ENCODE measurements at places on chromosomes 1 and 21.

- peak; percentile 66 for DNase-seq
These were observed 68.7 kb downstream of the ADAMTS1 start for GRCh38 chr21:26776310-26777021.

DNA sequence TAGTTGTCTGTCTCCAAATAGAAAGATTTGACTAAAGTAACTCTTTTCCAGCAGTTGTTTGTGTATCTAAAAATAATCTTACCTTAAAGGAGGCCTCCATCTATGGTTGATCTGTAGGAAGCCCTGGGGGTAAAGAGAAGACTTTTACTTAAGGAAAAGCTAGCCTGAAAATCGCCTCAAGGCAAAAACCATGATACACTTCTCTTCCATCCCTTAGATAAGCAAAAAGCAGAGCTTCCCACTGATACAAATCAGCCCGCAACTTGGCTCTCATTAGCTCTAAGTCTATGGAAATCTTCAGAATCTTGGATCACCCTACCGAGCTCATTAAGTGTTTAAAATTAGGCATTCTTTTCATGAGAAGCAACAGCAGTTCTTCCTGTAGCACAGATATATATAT, 576.9 kb upstream of the PTBP2 start:
- DNase-seq, result no peak

DNA sequence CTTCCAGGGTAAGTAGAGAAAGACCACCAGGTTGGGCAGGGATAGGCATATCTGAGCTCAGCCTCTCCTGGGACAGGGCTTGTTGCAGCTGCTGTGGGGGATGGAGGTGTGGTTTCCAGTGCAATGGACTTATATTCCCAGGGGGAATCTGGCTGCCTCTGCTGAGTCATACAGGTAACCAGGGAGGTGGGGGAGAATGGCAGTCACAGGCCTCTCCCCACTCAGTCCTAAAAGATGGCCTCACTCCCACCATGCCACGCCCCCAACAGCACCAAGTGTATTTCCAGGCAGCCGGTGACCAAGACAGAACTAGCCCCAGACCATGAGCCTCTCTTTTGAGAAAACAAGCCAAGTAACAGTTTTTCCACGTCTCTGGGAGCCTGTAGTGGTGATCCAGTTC, 1240.7 kb downstream of the BRINP3 start:
- no peak for DNase-seq

- DNase-seq, result no peak
These were observed 838 bp upstream of the IBA57 start for GRCh38 chr1:228164561-228165371.

- DNase-seq, result no peak
These were observed 44.6 kb downstream of the CDCP2 start for GRCh38 chr1:54108156-54108555.

GRCh38 chr1:89631816-89632656, 884 bp upstream of the LRRC8C start:
- no peak for DNase-seq

- DNase-seq, result no peak
These were observed 26.4 kb upstream of the SUMO3 start for GRCh38 chr21:44844256-44844655.

- DNase-seq, result no peak
These were observed 139.7 kb downstream of the ROR1 start for GRCh38 chr1:63913533-63913932.

DNA sequence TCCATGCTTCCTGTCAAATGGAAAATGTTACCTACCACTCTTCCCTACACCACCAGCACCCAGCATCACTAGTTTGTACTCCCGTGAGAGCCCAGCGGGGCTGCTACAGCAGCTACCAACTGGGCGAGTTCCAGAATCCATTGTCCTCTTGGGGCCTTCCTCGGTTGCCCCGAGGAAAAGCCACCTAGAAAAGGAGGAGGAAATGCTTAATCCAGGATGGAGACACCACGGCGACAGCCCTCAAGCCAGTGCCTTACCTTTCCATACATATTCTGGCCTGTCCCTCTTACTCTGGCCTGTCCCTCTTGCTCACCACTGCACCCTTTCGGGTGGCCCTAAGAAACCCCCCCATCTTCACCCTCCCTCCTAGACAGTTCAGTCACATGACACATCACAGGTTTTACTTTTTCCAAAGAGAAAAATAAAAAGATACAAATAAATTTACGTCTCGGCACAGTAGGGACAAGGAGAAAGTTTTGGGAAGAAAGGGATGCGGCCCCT, 478 bp downstream of the RIT1 start:
- DNase-seq, result no peak

DNA sequence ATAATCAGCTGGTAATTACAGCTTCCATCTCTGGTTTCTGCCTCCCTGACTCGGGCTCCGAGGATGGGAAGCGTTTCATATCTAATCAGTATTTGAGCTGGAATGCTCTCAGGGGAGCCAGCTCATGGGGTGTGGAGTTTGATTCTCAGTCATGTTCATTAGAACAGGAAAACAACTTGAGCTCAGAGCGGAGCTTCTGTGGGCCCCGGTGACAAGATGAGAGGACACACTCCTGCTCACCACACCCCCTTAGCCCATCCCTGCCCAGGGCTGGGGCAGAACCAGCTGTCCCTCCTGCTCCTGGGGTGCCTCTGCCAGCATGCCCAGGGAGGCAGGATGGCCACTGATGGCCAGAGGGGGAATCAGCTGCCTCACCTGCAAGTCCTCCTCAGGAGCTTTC, 726.0 kb downstream of the PTPRU start:
- DNase-seq, result no peak

GRCh38 chr1:202144402-202145067, at the start of gene ARL8A:
Gene ARL8A (minus strand): TSS chr1:202144737. CDS start chr1:202144572, 165 bp downstream.
- no peak for DNase-seq

DNA sequence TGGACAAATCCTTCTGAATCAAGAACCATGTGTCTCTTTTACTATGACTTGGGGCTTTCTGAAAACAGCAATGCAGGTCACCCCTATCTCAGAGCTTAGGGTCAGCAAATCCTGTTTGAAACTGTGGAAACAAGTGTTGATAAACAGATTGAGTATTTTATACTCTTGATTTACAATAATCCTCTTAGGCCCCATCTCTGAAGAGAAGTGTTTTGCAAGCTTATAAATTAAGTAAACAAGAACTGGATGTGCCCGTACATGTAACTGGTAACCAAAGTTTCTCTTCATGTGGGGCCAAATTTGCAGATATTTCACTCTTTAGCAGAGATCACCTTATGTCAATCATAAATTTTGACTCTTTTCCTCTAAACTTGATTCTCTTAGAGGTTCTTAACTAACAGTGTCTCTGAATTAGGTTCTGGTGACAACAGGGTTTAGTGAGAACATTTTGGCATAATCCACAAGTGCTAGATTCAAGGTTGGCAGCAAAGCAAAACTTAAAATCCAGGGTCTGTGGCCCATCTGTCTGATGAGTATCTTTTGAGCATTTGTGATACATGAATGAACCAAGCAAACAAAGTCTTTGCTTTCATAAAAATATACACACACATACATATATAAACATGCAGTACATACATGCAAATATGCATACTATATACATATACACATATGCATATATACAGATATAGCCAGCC, 183.0 kb upstream of the HOOK1 start:
- no peak for DNase-seq

GRCh38 chr1:46725736-46726108, 6.8 kb upstream of the EFCAB14 start:
- no peak for DNase-seq

GRCh38 chr21:44301961-44302406, 2.1 kb downstream of the PFKL start:
- no peak for DNase-seq

DNA sequence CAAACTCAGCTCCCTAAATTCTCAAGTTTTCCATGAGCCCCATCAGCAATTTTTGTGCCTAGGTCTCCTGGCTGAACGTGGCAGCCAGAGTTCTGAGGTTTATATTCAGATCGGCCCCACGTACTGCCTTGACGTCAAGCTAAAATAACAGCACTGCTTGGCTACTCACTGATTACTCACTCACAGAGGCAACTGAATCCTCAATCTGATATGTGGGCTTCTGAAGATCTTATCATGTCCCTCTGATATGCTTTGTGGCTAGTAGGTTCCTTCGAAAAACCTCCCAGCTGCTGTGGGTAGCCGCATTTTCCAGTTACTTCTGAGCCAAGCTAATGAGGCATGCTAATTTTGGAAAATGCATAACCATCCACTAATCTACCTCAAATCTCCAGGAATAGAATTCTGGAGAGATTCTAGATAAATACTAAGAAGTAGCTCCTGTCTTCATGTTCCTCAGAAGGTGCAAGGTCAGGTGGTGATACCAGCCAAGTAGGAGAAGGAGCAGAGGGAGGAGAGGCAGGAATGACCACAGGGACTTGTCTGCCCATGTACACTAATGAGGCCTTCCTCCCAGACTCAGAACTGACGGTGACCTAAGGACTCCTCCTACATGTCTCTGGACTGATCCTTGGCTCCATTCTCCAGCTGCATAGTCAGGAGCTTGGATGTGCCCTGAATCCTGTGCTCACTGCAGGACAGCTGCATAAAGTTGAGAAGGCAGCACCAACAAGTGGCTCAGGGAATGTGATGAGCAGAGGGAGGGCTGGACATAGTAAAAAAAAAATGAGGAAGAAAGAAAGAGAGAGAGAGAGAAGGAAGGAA, 263.7 kb downstream of the TNR start:
- DNase-seq, result peak; percentile 36

GRCh38 chr21:34878940-34879339, 170.2 kb downstream of the RUNX1 start:
- DNase-seq, result no peak

- DNase-seq, result no peak
These were observed 211.0 kb downstream of the AMY1C start for GRCh38 chr1:103960710-103961109.

DNA sequence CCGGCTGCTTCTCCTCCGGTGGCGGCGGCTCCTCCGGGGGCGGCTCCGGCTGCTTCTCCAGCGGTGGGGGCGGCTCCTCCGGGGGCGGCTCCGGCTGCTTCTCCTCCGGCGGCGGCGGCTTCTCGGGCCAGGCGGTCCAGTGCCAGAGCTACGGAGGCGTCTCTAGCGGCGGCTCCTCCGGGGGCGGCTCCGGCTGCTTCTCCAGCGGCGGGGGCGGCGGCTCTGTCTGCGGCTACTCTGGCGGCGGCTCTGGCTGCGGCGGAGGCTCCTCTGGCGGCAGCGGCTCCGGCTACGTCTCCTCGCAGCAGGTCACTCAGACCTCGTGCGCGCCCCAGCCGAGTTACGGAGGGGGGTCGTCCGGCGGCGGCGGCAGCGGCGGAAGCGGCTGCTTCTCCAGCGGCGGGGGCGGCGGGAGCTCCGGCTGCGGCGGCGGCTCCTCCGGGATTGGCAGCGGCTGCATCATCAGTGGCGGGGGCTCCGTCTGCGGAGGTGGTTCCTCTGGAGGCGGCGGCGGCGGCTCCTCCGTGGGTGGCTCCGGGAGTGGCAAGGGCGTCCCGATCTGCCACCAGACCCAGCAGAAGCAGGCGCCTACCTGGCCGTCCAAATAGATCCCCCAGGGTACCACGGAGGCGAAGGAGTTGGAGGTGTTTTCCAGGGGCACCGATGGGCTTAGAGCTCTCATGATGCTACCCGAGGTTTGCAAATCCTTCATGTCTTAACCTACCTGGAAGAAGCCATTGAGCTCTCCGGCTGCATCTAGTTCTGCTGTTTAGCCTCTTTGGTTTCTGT, 2.0 kb downstream of the LORICRIN start:
- DNase-seq, result no peak

GRCh38 chr1:160614410-160614809, 32.4 kb downstream of the SLAMF1 start:
- no peak for DNase-seq

DNA sequence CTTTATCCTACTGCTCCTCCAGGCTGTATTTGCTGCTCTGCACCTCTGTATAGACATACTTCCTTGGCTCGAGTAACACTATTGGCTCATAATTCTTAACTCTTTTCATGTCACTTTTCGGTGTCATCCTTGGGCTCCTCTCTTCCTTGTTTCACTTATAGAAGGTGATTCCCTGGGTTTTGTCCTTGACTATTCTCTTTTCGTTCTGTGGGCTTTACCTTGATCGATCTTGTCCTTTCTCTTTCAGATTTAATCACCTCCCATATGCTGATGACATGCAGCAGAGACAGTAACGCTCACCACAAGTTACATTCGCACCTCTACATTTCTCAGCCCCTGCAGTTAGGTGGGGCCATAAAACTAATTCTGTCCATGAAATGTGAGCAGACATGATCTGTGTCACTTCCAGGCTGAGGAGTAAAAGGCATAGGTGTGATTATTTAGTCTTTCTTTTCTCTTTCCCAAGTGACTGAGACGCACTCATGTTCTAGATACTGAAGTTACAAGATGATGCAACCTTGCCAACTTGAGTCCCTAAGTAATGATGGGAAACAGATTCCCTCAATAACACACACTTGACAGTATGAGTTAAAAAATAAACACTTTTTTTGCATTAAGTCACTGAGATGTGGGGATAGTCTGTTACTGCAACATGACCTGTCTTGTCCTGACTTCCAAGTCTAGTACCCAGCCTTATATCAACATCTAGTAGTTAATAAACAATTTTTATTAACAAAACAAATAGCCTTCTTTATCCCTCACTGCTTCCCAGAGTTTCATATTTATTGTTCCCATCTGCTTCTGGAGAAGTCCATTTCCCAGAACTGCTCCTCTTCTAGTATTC, 49.9 kb upstream of the HAO2 start:
- DNase-seq, result no peak

DNA sequence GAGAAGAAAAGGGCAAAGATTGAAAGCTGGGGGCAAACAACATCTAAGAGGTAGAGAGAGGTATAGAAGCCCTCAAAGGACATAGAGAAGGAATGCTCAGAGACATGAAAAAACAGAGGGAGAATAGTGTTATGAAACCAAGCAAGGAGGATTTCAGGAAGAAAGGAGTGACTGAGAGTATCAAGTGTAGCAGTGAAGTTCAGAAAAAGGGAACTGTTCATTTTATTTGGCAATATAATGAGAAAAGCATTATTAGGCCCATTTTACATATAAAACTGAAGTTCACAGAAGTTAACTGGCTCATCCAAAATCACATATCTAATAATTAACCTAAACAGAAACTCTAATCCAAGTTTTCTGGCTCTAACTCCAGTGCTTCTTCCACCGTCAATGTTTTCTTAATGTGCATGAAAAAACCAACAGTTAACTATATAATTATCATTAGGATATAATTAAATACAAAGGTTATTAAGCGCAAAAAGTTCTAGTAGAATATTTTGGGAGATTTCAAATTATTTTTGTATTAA, 17.7 kb downstream of the NEXN start:
- no peak for DNase-seq

DNA sequence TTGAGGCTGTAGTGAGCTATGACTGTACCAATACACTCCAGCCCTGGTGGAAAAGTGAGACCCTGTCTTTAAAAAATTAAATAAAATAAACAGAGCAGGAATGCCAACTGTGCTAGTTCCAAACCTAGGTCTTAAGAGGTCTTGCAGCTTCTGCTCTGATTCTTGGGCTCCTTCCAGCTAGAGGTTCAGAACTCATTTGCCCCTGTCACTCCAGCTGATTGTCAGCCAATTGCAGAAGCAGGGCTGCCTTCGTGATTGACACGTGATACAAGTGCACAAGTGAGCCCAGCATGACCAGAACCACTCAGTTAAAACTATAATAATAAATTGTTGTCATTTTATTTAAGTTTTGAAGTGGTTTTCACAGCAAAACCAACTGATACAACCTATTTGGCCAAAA, 298.4 kb downstream of the USP25 start:
- DNase-seq, result no peak

Measured in non-pigmented ciliary epithelial cell (primary cell).